Astrocyte (in vitro differentiated cells and primary cell): ENCODE measurements at places on chromosomes 11 and 22. TPM values are rescaled to one million over a fixed set of nuclear protein-coding genes. Genes with fewer than 3 reads are reported as not detected.

DNA sequence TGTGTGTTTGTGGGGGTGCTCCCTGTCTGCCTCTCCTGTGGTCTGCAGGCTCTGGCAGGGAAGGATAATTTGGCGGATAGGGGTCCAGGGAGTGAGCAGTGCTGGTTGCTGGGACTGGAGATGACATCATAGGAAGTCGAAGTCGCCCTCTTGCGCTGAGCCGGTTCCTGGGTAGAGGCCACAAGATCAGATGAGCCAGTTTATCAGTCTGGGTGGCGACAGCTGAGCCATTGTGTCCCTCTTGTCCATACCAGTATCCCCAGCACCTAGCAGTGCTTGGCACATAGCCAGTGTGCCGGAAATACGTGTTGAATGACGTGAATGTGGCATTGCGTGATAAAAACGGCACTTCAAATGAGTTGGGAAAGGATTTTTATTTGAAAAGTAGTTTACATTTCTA lies 9.8 kb downstream of the APOL5 start:
- H3K4me1 ChIP-seq, result no peaks in the 10 kb centered on the region
- no peaks in the 10 kb centered on the region for H3K27me3 ChIP-seq
- no peak for DNase-seq
- H3K27ac ChIP-seq, result no peak overlapping the region
- no peaks in the 10 kb centered on the region for H3K36me3 ChIP-seq

- DNase-seq, result no peak
- H3K36me3 ChIP-seq, result no peaks in the 10 kb centered on the region
- H3K4me1 ChIP-seq, result no peaks in the 10 kb centered on the region
- H3K4me3 ChIP-seq, result no peak overlapping the region
These were observed 374.5 kb downstream of the CADM1 start for GRCh38 chr11:115129473-115130289.

DNA sequence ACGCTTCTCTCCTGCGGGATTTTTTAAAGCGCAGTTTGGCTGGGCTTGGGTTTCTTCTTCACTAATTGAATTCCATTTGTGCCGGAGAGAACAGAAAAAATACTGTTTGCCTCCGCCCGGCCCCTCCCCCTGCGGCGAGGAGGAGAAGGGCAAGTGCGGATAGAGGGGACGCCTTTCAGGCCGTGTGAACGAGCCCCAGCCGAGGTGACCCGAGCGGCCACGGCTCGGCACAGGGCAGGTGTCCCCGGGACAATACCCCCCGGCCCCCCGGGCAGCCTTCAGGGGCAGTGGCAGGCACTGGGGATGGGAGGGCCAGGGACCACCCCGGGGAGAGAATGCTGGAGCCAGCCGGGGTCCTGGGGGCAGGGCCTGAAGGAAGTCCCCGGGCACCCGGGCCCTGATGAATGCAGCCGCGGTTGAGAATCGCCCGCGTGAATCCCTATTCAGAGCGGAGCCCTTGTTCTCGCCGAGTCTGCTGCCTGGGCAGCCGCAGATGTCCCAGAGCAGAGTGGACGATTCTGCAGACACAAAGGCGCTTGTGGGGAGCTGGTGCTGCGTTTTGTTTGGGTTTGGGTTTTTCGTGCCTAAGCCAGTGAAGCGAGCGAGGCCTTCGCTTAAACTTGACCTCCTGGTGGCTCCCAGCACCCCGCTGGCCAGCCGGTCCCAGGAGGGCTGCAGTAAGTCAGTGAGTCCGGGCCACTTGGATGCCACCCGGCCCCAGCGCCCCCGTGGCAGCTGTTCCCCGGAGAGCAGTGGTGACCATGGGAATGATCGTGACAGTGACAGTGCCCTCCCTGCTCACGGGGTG lies 96.0 kb downstream of the WNT7B start:
- H3K4me3 ChIP-seq, result no peak overlapping the region
- DNase-seq, result no peak
- H3K27me3 ChIP-seq, result peaks cover 45% of the 10 kb centered on the region

- H3K27me3 ChIP-seq, result peaks cover 5% of the 10 kb centered on the region
- DNase-seq, result no peak
- no peak overlapping the region for H3K27ac ChIP-seq
- H3K36me3 ChIP-seq, result no peaks in the 10 kb centered on the region
- H3K4me1 ChIP-seq, result peaks cover 36% of the 10 kb centered on the region
These were observed 7.1 kb upstream of the PDGFB start for GRCh38 chr22:39251762-39252460.

DNA sequence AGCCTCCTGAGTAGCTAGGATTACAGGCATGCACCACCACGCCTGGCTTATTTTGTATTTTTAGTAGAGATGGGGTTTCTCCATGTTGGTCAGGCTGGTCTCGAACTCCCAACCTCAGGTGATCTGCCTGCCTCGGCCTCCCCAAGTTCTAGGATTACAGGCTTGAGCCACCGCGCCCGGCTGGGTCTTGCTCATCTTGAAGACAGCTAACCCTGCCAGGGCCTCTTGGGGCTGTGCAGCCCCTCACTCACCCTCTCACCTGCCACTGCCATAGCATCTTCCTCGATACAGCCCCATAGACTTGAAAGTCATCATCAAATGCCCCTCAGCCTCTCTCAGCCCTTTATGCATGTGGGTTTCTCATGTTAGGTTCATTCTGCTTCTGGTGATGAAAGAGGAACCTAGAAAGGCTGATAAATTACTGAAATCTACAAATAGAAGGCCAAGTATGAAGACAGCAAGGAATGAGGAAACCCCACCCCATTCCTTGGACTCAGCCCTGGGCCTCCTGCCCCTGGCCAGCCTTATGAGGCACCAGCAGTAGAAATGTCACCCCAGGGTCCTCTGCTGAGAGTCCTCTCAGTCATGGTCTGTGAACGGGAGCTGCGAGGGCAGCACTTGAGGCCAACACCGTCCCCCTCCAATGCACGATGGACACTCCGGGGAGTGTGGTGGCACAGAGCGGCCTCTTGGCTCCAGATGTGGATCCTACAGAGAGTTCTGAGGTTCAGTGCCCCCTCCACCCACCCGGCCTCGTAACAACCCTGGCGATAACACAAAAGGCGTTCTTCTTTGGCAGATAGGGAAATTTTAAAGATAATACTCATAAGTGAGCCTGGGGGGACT lies 24.8 kb downstream of the SCGB1A1 start:
- peak overlapping the region; percentile 53 for H3K4me3 ChIP-seq
- no peak for DNase-seq
- peaks cover 27% of the 10 kb centered on the region for H3K4me1 ChIP-seq
- no peaks in the 10 kb centered on the region for H3K36me3 ChIP-seq

DNA sequence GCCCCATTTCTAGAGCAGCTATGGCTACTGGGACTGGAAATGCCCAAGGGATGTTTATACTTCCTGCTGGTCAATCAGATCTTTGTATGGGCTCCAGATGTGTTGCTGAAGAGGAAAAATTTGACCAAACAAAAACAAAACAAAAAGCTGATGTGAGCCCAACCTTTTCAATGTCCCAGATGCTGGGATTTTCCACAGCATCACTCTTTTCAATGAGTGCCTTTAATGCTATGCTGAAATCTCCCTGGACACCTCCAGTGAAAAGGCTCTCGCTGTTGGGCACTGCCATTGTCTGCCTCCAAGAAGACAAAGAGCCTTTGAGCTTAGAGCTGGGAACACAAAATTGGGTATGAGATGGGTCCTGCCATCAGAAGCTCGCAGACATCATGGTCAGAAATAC lies 671.9 kb downstream of the NTM start:
- H3K27me3 ChIP-seq, result no peaks in the 10 kb centered on the region
- H3K4me3 ChIP-seq, result no peak overlapping the region
- H3K4me1 ChIP-seq, result peaks cover 6% of the 10 kb centered on the region
- DNase-seq, result no peak
- H3K36me3 ChIP-seq, result no peaks in the 10 kb centered on the region
- H3K27ac ChIP-seq, result no peak overlapping the region

GRCh38 chr11:71307811-71308645 lies 55.7 kb upstream of the SHANK2 start:
- H3K4me3 ChIP-seq, result no peak overlapping the region
- no peak for DNase-seq
- H3K36me3 ChIP-seq, result no peaks in the 10 kb centered on the region
- H3K27ac ChIP-seq, result no peak overlapping the region
- H3K4me1 ChIP-seq, result no peaks in the 10 kb centered on the region

DNA sequence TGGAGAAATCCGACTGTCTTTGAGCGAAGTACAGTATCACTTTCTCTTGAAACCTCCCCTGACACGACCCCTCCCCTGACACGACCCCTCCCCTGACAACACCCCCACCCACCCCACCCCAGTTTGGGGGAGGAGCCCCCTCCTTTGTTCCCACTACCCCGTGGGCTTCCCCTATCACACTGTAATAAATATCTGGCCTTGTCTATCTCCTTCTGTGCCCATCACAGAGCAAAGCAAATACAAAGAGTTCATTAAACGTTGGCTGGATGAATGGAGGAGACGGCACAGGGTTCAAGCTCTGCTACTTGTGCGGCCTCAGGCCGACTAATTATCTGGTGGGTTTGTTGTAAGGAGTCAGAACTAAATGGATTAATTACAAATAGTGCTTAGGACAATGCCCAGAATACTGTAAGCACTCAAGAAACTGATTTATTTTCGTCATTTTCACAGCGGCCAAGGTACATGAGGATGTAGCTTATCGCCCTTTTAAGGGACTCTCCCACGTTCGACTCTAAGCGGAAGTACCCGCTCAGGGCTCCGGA lies 628 bp upstream of the GGA1 start:
- H3K27me3 ChIP-seq, result peaks cover 3% of the 10 kb centered on the region
- peak overlapping the region; percentile 96 for H3K27ac ChIP-seq
- H3K4me1 ChIP-seq, result peaks cover 16% of the 10 kb centered on the region
- no peak for DNase-seq

- DNase-seq, result no peak
- H3K4me1 ChIP-seq, result peaks cover 15% of the 10 kb centered on the region
- H3K36me3 ChIP-seq, result no peaks in the 10 kb centered on the region
- no peak overlapping the region for H3K4me3 ChIP-seq
- H3K27ac ChIP-seq, result no peak overlapping the region
These were observed 1.6 kb upstream of the BRD1 start for GRCh38 chr22:49829044-49829853.

GPHA2 gene
- total RNA-seq, result not detected in 2 replicates

MPZL2 gene
- total RNA-seq, result 0.50 and 0.95 TPM in 2 replicates

PRG3 gene
- total RNA-seq, result not detected in 2 replicates
